ENCODE measurements at places on chromosomes 7 and 10.
A peak's percentile ranks its signal among the peaks of the same experiment; 100 is the strongest.

DNA sequence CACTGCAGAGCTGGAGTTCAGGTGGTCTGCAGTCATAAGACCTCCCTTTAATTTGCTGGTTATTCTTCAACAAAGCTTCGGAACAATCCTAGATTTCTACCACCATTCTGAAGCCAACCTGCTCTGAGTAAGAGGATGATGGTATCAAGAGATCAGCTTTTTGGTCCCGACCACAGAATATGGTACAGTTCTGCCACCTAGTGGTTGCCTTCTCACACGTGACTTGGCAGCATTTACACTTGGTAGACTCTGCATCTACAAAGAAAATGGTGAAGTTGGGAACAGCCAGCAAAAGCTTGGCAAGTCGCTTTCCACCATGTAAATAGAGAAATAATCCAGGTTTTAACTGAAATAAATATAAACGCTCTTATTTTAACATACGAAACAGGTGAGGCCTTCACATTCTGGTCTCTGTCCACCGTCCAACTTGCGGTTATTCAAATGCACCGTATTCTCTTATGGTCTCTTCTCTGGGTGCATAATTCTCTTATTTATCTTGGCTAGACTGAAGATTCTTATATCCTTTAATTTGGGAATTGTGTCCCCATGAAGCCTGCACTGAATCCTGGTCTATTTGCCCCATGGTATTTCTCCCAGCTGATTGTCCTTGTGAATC, 173.9 kb upstream of the GRM3 start:
- no peaks in the 10 kb centered on the region for H3K4me1 ChIP-seq
- DNase-seq: peak; percentile 63
- H3K36me3 ChIP-seq: no peaks in the 10 kb centered on the region
- H3K4me3 ChIP-seq: no peak overlapping the region
- H3K27ac ChIP-seq: no peak overlapping the region
- H3K27me3 ChIP-seq: no peaks in the 10 kb centered on the region

DNA sequence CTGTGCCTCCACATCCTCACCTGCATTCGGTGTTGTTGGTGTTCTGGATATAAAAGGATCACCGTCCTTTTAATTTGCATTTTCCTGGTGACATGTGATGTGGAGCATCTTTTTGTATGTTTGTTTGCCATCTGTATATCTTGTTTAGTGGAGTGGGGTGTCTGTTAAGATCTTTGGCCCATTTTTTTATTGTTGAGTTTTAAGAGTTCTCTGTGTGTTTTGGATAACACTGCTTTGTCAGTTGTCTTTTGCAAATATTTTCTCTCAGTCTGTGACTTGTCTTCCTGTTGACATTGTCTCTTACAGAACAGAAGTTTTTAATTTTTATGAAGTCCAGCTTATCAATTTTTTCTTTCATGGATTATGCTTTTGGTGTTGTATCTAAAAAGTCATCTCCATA, 38.5 kb downstream of the DYNC2I1 start:
- no peak overlapping the region for H3K4me3 ChIP-seq
- DNase-seq: no peak
- H3K36me3 ChIP-seq: peaks cover 48% of the 10 kb centered on the region
- H3K4me1 ChIP-seq: no peaks in the 10 kb centered on the region
- H3K27ac ChIP-seq: no peak overlapping the region

DNA sequence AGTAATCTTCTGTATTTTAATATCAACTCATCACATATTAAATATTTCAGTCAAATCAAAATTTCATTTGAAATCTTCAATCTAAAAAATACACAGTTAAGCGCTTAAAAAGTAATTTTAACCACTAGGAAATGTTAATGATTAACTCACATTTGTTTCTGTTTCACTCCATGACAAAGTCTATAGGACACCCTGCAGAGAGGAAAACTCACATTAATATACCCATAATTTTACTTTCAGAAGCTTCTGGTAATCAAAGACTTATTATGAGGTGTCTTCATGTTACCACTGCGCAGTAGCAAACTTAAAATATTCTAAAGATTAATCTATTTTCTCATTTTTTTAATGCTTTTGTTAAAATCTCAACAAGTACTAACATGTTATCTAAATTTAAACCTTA, 41.0 kb upstream of the ZNF518A start:
- H3K27me3 ChIP-seq: no peaks in the 10 kb centered on the region
- H3K4me1 ChIP-seq: peaks cover 20% of the 10 kb centered on the region
- no peaks in the 10 kb centered on the region for H3K36me3 ChIP-seq
- H3K4me3 ChIP-seq: peak overlapping the region; percentile 70
- no peak for DNase-seq
- H3K27ac ChIP-seq: peak overlapping the region; percentile 98

DNA sequence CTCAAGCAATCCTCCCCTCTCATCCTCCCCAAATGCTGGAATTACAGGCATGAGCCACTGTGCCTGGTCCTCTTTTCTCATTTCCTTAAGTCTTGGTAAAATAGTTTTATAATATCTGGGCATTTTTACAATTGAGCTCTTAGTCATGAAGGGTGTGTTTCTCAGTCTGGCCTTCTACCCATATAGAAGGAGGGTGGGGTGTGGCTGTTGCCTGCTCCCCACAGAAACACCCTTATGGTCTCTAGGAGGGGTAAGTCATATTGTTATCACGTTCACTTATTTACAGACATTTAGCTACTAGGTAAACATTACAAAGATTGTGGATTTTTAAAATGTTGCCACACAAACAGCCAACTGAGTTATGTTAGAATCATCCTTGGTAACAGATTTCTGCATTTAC, 6.7 kb upstream of the OTUD1 start:
- no peaks in the 10 kb centered on the region for H3K27me3 ChIP-seq
- no peaks in the 10 kb centered on the region for H3K4me1 ChIP-seq
- no peak for DNase-seq
- H3K36me3 ChIP-seq: no peaks in the 10 kb centered on the region
- H3K27ac ChIP-seq: no peak overlapping the region
- H3K4me3 ChIP-seq: no peak overlapping the region

GRCh38 chr7:25272265-25272664, 44.0 kb upstream of the NPVF start:
- no peak for DNase-seq
- no peaks in the 10 kb centered on the region for H3K36me3 ChIP-seq
- H3K4me1 ChIP-seq: no peaks in the 10 kb centered on the region
- H3K4me3 ChIP-seq: no peak overlapping the region

DNA sequence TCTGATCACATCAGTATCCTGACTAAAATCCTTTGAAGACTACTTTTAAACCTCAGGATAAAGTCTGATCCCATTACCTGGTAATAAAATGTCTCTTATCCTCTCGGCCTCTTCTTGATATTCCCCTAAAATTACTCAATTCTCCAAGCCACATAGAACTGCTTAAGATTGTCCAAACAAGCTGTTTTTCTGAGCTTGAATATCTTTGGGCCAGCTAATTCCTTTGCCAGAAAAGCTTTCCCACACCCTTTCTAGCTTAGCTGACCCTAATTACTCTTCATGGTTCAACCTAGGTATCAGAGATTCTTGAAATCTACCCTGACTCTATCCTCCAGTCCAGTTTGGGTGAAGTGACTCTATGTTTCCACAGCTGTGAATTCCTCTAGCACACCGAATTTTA, 328.6 kb downstream of the CRPPA start:
- no peaks in the 10 kb centered on the region for H3K27me3 ChIP-seq
- H3K36me3 ChIP-seq: no peaks in the 10 kb centered on the region
- no peak for DNase-seq
- H3K27ac ChIP-seq: no peak overlapping the region

GRCh38 chr7:72268796-72269195, 143.3 kb downstream of the CALN1 start:
- H3K4me1 ChIP-seq: no peaks in the 10 kb centered on the region
- no peaks in the 10 kb centered on the region for H3K27me3 ChIP-seq
- H3K4me3 ChIP-seq: no peak overlapping the region
- H3K27ac ChIP-seq: no peak overlapping the region
- DNase-seq: no peak

DNA sequence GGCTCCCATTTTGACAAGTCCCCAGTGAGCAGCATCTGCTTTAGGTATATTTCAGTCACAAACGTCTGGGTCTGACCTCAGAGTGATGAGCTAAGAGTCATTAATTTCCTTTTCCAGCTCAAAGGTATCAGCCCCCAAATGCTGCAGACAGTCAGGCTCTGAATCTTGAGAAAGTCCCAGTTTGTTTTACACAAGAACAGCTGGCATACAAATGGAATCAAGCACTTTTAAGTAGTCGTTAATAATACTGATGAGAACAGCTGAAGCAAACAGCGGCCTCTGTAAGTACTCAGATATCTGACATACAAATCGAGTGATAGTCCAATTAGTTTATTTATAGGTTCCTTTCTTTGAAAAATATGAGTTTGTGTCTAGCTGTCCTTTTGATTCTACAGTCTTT, 49.4 kb upstream of the MSRB2 start:
- peaks cover 11% of the 10 kb centered on the region for H3K27me3 ChIP-seq
- no peaks in the 10 kb centered on the region for H3K36me3 ChIP-seq
- no peak overlapping the region for H3K27ac ChIP-seq
- H3K4me3 ChIP-seq: no peak overlapping the region

GRCh38 chr10:1210667-1211066, 154.5 kb downstream of the WDR37 start:
- H3K27ac ChIP-seq: no peak overlapping the region
- no peak overlapping the region for H3K4me3 ChIP-seq
- H3K36me3 ChIP-seq: 0 out of 2 replicates have a peak, but pooled peaks cover 3% of the 10 kb centered on the region
- H3K4me1 ChIP-seq: no peaks in the 10 kb centered on the region
- no peaks in the 10 kb centered on the region for H3K27me3 ChIP-seq

- H3K36me3 ChIP-seq: no peaks in the 10 kb centered on the region
- no peak overlapping the region for H3K27ac ChIP-seq
- no peaks in the 10 kb centered on the region for H3K27me3 ChIP-seq
- no peaks in the 10 kb centered on the region for H3K4me1 ChIP-seq
Measured at GRCh38 chr7:48274662-48275061, 103.4 kb downstream of the ABCA13 start.

GRCh38 chr7:33550979-33551378, 354.4 kb upstream of the BMPER start:
- no peaks in the 10 kb centered on the region for H3K27me3 ChIP-seq
- no peak overlapping the region for H3K4me3 ChIP-seq
- H3K27ac ChIP-seq: no peak overlapping the region
- no peak for DNase-seq
- no peaks in the 10 kb centered on the region for H3K4me1 ChIP-seq

GRCh38 chr10:26138613-26139012, 78.0 kb upstream of the GAD2 start:
- H3K27me3 ChIP-seq: peaks cover 4% of the 10 kb centered on the region
- no peak for DNase-seq
- no peak overlapping the region for H3K27ac ChIP-seq
- no peaks in the 10 kb centered on the region for H3K4me1 ChIP-seq
- no peak overlapping the region for H3K4me3 ChIP-seq

DNA sequence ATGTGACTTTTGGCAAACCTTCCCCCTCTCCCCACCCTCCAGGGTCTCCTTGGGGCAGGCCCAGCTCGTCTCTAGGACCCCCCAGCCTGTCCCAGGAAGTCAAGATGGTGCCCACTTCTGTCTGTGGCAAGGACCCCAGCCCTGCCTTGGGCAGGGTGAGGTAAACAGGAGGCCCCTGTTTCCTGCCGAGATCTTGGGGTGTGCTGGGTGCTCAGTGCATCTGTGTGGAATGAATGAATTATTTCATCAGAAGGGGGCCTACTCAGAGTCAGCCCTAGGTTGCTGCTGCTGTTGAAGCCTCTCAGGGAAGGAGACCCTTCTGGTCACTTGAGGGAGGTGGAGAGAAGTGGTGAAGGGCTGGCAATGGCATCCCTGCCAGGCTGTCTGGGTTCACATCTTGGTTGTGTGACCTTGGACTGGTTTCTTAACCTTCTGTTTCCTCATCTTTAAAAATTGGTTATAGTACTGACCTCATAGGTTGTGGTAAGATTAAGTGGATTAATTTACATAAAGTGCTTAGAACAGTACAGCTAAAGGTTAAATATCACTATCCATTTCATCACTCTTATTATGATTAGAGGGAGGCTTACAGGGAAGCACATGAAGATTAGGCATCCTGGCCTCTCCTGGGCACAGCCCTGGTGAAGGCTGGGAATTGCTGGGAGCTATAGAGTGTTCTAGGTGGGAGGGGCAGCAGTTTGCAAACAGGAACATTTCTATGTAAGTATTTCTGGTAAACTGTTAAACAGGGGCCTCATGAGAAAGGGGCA, 67.7 kb downstream of the ZMIZ1 start:
- peak; percentile 61 for DNase-seq
- peaks cover 60% of the 10 kb centered on the region for H3K4me1 ChIP-seq
- H3K27me3 ChIP-seq: no peaks in the 10 kb centered on the region
- peak overlapping the region; percentile 99 for H3K27ac ChIP-seq

GRCh38 chr10:59432207-59432900, 70.0 kb upstream of the FAM13C start:
- DNase-seq: no peak
- H3K4me1 ChIP-seq: no peaks in the 10 kb centered on the region
- no peaks in the 10 kb centered on the region for H3K36me3 ChIP-seq
- no peak overlapping the region for H3K27ac ChIP-seq
- no peak overlapping the region for H3K4me3 ChIP-seq

DNA sequence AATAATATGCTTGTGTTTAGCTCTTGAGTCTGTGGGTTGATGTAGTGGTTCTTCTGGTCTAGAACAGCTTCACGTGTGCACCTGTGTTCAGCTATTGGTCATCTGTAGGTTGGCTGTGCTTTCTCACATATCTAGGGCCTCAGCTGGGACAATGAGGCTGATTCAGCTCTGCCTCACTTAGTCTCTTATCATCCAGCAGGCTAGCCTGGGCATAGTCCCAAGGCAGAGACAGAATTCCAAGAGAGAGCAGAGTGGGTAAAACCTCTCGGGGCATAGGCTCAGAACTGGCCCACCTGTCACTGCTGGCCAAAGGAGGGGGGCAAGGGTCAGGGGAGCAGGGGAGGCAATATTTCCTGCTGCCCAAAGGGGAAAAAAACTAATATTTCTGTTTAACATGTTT, 32.0 kb upstream of the MXI1 start:
- H3K27me3 ChIP-seq: peaks cover 17% of the 10 kb centered on the region
- DNase-seq: no peak
- no peaks in the 10 kb centered on the region for H3K36me3 ChIP-seq
- H3K4me1 ChIP-seq: no peaks in the 10 kb centered on the region
- no peak overlapping the region for H3K27ac ChIP-seq
- H3K4me3 ChIP-seq: no peak overlapping the region

GRCh38 chr7:12687718-12688171, 312 bp downstream of the ARL4A start:
- H3K4me1 ChIP-seq: no peaks in the 10 kb centered on the region
- no peak overlapping the region for H3K4me3 ChIP-seq
- no peaks in the 10 kb centered on the region for H3K36me3 ChIP-seq
- H3K27me3 ChIP-seq: no peaks in the 10 kb centered on the region

GRCh38 chr7:1596181-1597043, 26.6 kb upstream of the PSMG3 start:
- no peaks in the 10 kb centered on the region for H3K36me3 ChIP-seq
- peaks cover 28% of the 10 kb centered on the region for H3K4me1 ChIP-seq
- H3K4me3 ChIP-seq: no peak overlapping the region

- no peak for DNase-seq
- no peaks in the 10 kb centered on the region for H3K4me1 ChIP-seq
- no peak overlapping the region for H3K4me3 ChIP-seq
- no peaks in the 10 kb centered on the region for H3K27me3 ChIP-seq
- H3K27ac ChIP-seq: no peak overlapping the region
Measured at GRCh38 chr10:58767652-58768051, 255.0 kb downstream of the BICC1 start.

GRCh38 chr10:6224781-6225180, 22.0 kb downstream of the PFKFB3 start:
- no peaks in the 10 kb centered on the region for H3K4me1 ChIP-seq
- peaks cover 98% of the 10 kb centered on the region for H3K36me3 ChIP-seq
- no peak overlapping the region for H3K27ac ChIP-seq
- H3K4me3 ChIP-seq: no peak overlapping the region

GRCh38 chr10:93438613-93439253, 43.4 kb downstream of the MYOF start:
- peaks cover 8% of the 10 kb centered on the region for H3K27me3 ChIP-seq
- H3K36me3 ChIP-seq: no peaks in the 10 kb centered on the region
- H3K4me3 ChIP-seq: no peak overlapping the region
- no peak for DNase-seq
- no peak overlapping the region for H3K27ac ChIP-seq
